ENCODE measurements at places on chromosomes 5 and 9.

DNA sequence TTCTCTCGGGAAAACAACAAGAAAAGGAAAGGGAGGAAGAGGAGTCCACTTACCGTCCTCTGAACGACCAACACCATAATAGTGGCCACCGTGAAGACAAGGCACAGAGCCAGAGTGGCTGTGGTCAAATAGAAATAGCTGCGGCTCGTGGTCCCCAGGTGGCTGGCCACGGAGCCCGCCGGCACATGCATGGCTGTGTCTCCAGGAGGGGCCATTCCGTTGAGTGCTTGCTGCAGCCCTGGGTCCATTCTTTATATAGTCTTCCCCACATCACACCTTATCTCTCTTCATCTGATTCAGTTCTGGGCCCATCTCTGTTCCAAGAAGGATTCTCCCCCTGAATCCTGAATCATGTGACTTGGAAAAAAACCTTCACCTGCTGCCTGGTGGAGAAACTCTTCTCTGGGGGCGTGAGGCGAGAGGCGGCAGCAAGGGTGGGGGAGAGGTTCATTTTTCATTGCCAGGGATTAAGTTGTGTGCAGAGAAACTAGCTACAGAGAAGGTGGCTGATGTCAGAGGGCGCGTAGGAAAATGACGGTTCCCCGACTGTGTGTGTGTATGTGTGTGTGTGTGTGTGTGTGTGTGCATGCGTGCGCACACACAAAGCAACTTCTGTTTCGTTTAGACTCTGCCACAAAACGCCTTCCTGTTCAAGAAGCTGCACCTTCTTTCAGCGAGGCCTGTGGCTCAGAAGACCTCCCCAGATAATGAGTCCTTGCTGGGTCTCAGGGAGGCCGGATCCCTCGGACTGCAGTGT lies at the start of gene TNFSF8:
TNFSF8 (minus strand) TSS at position 536 of the 757 bp plus-strand sequence; CDS start at position 248, 288 bp downstream.
- no peak for DNase-seq

- DNase-seq: no peak
Observed at GRCh38 chr5:110043025-110043424, 353.3 kb downstream of the MAN2A1 start.

GRCh38 chr5:97131139-97131710 lies 11.2 kb downstream of the LIX1 start:
- DNase-seq: no peak

DNA sequence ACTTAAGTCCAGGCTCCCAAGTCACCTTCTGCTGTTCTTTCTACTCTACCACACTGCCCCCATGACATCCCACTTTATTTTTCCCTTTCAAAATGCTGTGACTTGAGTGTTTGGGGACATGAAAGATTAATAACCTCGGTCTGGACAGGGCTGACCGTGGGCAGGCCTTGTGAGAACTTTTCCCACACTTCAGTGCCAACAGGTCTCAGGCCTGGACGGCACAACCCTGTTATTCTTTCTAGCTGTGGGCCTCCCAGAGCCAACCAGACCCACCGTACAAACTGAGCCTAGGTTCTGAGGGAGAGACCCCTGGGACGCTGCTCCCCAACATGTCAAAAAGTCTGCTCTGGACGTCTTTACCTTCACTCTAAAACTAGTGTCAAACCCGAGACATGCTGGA lies 153.4 kb downstream of the CEP120 start:
- no peak for DNase-seq

DNA sequence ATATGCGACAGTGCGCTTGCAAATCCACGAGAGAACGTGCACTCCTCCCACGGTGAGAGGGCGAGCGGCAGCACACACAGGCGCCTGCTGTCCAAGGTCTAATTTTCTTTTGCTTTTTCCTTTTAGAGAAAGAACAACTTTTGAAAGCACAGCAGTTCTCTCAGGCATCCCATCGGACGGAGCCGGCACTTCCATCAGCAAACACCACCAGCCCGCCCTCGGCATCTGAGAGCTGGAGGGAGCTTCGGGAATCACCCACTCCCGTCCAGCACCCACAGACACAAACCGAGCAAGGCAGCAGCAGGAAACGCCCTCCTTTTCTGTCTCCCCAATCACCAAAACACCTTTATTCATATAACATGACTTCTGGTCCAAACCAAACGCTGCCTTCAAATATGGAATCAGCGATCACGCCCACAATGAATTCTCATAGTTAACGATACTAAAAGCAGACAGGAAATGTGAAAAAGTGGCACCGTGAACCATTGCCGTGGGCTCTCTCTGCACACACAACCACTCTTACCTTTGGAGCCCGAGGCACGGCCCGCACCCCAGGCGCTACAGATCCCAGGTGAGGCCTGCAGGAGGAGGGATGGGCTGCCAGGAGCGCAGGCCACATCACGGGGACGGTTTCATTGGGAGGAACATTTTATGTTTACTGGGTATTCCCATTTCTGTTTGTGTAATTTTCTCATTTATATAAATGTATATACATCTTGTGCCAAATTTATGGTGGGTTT lies 14.2 kb downstream of the LPCAT1 start:
- no peak for DNase-seq

GRCh38 chr9:116539549-116539948 lies 147.6 kb upstream of the TRIM32 start:
- no peak for DNase-seq

- no peak for DNase-seq
Observed at GRCh38 chr9:87223392-87224246, 274.0 kb upstream of the DAPK1 start.

DNA sequence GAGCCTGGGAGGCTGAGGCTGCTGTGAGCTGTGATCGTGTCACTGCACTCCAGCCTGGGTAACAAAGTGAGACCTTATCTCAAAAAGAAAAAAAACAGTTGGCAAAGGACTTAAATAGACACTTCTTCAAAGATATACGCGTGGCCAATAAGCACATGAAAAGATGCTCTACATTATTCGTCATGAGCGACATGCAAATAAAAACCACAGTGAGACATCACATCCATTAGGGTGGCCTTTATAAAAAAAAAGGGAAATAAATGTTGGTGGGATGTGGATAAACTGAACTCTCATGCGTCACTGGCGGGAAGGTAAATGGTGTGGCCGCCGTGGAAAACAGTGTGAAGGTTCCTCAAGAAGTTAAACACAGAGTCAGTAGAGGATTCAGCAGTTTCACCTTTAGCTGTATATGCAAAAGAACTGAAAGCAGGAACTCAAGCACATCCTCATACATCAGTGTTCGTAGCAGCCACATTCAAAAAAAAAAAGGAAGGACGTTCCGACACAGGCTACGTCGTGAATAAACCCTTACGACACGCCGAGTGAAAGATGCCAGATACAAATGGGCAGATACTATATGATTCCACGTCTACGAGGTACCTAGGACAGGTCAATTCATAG lies 24.5 kb upstream of the NRARP start:
- DNase-seq: no peak

DNA sequence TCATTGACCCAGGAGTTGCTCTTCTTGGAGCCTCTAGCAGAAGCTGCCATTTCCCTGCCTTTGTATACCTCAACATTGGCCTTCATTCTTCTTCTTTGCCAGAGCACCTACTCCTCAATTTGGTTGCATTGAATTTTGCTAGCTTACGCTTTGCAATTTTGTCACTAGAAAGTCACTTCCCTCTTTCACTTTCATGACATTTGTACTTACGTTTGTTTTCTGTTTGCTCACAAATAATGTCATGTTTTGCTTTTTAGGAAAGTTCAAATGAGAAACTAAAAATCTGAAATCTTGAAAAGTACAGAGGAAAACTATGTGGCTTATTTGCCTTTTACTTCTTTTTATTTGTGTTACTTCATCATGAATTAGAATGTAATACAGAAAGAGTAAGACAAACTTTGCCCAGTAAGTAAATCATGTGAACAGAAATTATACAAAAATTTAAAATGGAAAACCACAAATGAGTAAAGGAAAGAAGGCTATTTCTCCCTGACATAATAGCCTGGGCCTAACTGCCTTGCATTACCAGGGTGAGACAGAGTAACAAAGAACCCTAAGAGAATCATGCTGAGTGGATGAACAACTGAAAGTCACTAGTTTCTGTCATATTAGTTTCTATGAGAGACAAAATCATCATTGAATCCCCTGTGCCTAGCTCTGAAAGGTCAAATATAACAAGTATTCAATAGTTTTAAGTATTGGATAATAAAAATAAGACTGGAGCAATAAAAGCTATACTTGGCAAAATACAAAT lies 7.4 kb upstream of the IFNA1 start:
- no peak for DNase-seq

GRCh38 chr9:90142580-90142979 lies 500.0 kb downstream of the DIRAS2 start:
- DNase-seq: no peak

GRCh38 chr9:15086156-15086763 lies 176.0 kb upstream of the FREM1 start:
- no peak for DNase-seq

- no peak for DNase-seq
Observed at GRCh38 chr9:28301281-28301680, 728.0 kb upstream of the C9orf72 start.

GRCh38 chr9:27261517-27262211 lies 35.3 kb downstream of the EQTN start:
- no peak for DNase-seq

GRCh38 chr5:181186986-181187499 lies 18.0 kb downstream of the TRIM7 start:
- DNase-seq: no peak

- DNase-seq: no peak
Observed at GRCh38 chr5:131795228-131795627, 1.6 kb downstream of the FNIP1 start.

DNA sequence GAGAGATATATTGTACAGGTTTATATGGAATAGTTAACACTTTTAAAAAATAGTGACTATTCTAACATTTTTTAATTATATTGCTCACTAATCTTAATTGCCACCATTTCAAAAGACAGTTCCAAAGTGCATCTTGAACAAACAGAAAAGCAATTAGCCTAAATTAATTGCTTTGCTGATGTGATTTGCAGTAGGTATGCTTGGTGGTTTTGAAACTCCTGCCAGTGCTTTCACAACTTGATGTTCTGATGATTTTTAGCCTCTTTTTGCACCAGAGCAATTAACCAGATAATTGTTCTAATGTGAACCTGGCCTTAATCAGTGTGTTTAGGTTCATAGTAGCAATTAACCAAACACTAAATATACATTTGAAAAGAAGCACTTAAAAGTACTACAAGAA lies 207.6 kb downstream of the FBXL17 start:
- DNase-seq: no peak

DNA sequence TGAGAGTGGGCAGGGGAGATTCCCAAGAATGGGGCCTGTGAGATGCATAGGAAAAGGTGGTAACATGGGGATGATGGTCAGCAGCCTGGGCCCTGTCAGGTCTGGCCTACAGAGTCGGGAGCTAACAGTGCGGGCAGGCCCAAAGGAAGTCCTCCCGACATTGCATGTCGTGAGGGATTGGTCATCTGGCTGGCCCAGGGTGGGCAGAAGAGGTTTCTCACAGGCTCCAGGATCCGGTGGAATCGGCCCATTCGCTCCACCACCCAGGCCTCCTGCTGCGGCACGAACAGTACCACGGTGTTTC lies 514 bp downstream of the STOML2 start:
- DNase-seq: no peak

DNA sequence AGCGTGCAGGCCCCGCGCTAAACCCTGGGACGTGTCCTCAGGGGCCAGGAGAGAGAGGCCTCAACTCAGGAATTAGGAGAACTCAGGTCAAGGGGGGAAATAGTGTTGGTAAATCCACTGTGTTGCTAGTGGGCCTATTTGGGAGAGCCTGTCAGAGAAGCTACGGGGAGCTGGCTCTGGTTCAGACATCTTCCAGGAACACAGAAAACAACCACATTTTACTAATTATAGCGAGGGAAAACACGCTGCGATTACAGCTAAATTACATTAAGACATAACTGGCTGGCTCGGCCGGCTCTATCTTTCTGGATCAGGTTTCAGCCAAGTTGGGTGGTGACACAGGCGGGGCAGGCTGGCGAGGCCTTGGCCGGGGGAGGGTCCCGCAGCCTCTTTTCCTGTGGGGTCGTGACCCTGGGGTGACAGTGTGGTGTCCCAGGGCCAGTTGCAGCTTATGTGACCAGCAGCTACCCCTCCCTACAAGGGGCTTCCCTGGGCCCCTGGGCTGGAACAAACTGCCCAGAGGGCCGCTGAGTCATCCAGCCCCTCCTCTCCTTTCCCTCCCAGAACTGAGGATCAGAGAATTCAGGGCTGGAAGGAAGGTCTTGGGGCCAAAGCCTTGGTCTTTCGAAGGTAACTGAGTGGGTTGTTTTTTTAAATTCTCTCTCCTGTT lies 75.1 kb downstream of the FGF18 start:
- DNase-seq: no peak

GRCh38 chr9:125654121-125654520 lies 52.9 kb downstream of the MAPKAP1 start:
- DNase-seq: no peak
